ENCODE measurements at places on chromosomes 12 and 14. TPM values are rescaled to one million over a fixed set of nuclear protein-coding genes. Genes with fewer than 3 reads are reported as not detected.

The IL22 gene
- not detected for total RNA-seq

The SLCO1B1 gene
- total RNA-seq, result not detected

The GLT8D2 gene
- total RNA-seq, result not detected

GRCh38 chr12:109870648-109871047 is 9.7 kb downstream of the GLTP start:
- no peaks in the 10 kb centered on the region for H3K36me3 ChIP-seq
- H3K4me3 ChIP-seq, result no peak overlapping the region
- peaks cover 4% of the 10 kb centered on the region for H3K4me1 ChIP-seq
- no peak for DNase-seq

The IFNG gene
- total RNA-seq, result not detected

The KRT6A gene
- not detected for total RNA-seq

- no peaks in the 10 kb centered on the region for H3K4me1 ChIP-seq
- H3K27me3 ChIP-seq, result no peaks in the 10 kb centered on the region
- H3K36me3 ChIP-seq, result peaks cover 5% of the 10 kb centered on the region
- no peak overlapping the region for H3K27ac ChIP-seq
These were observed 51.2 kb downstream of the FBRSL1 start for GRCh38 chr12:132541200-132541599.
